Mucosa of gallbladder (tissue), 1 donor: ENCODE measurements at places on chromosomes 16 and 17.

DNA sequence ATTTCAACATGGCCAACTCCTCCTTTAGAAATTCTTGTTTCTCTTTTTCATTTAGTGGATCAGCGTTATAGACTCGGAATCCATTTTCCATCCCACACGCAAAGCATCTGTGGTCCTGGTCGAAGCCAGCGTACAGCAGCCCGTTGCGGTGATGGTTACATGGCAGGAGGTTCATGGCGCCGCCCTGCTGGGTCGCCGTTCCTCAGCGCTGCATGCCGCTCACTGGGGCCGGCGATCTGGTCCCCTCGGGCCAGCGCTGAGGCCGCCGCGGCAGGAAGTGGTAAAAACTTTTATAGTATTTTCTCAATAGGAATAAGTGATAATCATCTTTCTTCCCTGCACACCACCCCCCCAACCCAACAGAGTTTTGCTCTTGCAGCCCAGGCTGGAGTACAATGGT lies 29.9 kb upstream of the RHOT1 start:
- no peak for DNase-seq

- no peak for DNase-seq
Observed at GRCh38 chr17:31413081-31413799, 21.8 kb downstream of the RAB11FIP4 start.

DNA sequence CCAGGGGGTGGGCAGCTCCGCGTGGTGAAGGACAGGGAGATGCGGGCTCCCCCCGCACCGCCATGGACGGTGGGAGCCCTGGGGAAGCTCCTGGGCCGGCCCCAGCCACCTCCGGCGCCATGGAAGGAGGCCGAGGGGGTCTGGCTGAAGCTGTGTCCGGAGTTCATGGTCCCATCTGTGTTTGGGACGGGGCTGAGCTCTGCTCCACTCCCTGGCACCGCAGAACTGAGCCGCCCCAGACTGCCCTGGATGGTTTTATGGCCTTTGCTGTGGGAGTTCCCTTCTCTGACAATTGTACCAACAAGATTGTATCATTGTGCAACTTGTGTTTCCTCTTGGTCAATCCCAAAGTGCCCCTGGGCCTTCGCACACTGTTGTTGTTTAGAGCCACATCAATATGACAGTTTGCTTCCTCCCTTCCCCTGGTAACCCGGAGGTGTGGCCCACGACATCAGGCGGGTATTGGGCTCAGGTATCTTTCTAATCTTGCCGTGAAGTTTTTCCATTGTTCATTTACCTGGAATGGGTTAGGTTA lies 942 bp downstream of the KRT23 start:
- DNase-seq, result peak; percentile 33

GRCh38 chr16:67644038-67644437 lies 906 bp upstream of the CARMIL2 start:
- DNase-seq, result no peak

DNA sequence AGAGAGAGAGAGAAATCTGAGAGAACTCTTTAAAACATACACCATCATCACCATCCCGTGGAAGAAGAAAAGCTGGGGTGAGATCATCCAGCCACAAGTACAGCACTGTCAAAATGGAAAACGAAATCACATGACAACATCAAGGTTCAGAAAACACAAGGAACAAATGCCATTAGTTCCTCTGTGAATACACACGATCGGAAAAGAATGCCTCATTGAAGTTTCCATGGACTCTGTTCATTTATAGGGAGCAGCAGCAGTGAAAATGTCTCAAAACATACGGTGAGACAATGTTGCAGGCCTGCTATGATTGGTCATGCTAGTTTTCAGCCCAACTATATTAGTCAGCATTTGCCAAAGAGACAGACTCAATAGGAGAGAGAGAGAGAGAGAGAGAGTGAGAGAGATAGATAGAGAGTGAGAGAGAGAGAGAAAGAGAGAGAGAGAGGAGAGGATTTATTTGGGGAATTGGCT lies 4.4 kb downstream of the CFAP97D1 start:
- DNase-seq, result no peak

- peak; percentile 49 for DNase-seq
Observed at GRCh38 chr17:48636177-48637018, 10.2 kb upstream of the HOXB9 start.

GRCh38 chr17:21098934-21099689 lies 27.7 kb upstream of the DHRS7B start:
- peak; percentile 23 for DNase-seq

DNA sequence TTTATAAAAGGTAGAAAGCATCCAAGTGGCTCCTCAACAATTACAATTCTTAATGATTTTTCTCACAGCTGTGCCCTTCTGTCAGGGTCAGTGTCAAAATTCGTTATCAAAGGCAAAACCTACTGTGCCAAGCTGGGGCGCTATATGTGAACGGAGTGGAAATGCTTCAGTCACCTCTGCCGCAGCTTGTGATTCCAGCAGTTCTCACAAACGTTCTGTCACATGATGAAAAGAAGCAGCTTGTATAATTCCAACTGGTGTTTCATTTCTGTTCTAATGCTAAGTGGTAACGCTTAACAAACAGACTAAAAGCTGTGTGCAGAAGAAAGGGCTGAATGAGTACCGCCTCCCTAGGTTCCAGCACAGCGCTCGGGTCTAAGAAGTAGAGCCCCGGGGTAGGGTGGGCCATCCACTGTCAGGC lies 14.2 kb downstream of the PLD6 start:
- DNase-seq, result no peak

- no peak for DNase-seq
Observed at GRCh38 chr17:28468781-28469180, 4.7 kb upstream of the SLC13A2 start.

GRCh38 chr17:58318065-58318481 lies 10.5 kb downstream of the TSPOAP1 start:
- DNase-seq, result no peak

GRCh38 chr16:86996081-86996480 lies 321.1 kb downstream of the C16orf95 start:
- DNase-seq, result no peak

GRCh38 chr17:62882284-62882683 lies 74.2 kb upstream of the MARCHF10 start:
- no peak for DNase-seq

GRCh38 chr16:68296291-68296690 lies 14.5 kb downstream of the SLC7A6OS start:
- DNase-seq, result no peak

GRCh38 chr17:76146053-76146851 lies 5.2 kb upstream of the FOXJ1 start:
- DNase-seq, result no peak

- DNase-seq, result peak; percentile 56
Observed at GRCh38 chr17:62626719-62627218, 701 bp upstream of the MRC2 start.

- DNase-seq, result no peak
Observed at GRCh38 chr16:79656553-79657115, 56.1 kb upstream of the MAF start.
